ENCODE measurements at places on chromosomes 4 and X.

DNA sequence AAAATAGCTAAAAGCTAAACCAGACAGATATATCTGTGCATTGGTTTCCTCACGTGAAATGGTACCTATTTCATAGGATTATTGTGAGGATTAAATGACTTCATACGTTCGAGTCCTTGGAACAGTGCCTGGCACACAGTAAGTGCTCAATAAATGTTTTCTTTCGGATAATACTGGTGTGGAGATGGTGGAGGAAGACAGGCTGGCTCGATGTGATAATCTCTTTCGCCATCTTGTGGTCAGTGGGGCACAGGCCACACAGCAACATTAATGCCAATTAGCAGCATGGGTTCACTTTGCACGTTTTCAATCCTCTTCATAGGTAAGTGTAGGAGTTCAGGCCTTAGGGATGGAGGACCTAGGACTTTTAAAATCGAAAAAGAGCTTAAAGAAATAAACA, 9.3 kb downstream of the PAGE4 start:
- no peak for DNase-seq

DNA sequence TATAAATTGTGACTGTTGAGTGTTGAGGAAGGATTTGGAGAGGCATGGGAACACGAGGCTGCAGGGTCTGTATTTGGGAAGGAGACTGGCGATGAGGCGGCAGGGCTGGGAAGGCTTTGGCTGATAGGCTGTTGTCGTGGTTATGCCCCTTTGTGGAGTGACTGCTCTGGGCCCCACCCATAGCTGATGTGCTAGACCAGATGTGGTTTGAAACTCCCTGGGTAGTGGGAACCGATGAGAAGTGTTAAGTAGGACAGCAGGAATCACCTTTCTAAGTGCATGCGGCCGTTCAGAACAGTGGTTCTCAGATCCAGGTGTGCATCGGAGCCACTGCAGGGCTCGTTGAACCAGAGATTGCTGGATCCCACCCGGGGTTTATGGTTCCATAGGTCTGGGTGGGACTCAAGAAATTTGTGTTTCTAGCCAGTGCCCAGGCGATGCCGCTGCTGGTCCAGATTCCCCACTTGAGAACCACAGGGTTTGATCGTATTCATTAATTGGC, 42.3 kb downstream of the TBC1D14 start:
- no peak for DNase-seq

DNA sequence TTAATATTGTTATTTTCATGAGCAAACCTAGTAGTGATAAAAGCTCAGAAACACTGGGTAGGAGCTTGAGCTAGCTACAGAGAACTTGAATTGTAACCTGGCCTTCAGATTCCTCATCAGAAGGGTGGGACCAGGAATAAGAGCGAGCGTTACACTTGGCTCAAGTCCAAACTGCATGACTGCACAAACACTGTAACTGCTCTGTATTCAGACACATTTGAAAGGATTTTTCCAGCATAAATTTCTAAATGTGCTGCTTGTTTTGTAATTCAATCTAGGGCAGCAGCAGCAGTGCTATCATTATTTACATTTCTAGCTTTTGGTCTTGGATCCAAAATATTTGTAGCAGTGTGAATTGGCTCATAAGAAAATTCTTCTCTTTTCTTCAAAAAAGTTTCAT, 133.0 kb upstream of the TMLHE start:
- DNase-seq: no peak

DNA sequence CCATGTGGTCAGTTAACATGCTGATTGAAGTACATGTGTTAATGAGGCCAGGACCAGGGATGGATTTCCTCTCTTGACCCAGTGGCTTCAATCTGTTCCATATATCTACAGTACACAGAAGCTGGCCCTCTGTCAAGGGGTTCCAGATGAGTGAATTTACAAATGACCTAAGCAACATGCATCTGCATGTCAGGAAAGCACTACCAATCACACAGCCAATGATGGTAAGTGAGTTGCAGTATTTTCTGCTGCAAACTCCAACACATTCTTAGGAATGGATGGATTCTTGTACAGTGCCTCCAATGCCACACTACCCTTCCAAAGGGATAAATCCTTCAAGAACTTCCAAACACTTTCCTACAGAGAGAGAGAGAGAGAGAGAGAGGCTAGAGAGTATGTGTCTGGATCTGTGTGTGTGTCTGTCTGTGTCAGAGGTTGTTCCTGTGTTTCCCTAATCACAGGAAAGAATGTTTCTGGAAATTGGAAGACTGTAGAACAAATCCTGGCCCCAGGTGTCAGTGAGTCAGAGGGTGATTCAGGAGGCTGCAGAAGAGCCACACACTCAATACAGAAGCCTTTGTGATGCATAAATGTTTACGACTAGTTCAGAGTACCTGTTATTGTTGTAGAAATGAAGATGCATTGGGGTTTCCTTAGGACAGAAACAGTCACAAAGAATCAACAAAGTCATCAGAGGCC, 107.5 kb downstream of the GUCY2F start:
- DNase-seq: no peak

- DNase-seq: no peak
Measured at GRCh38 chrX:20463296-20464075, 196.8 kb upstream of the RPS6KA3 start.

- no peak for DNase-seq
Measured at GRCh38 chrX:49995107-49995731, 72.8 kb downstream of the CLCN5 start.

- no peak for DNase-seq
Measured at GRCh38 chrX:139750390-139750789, 42.4 kb upstream of the MCF2 start.

DNA sequence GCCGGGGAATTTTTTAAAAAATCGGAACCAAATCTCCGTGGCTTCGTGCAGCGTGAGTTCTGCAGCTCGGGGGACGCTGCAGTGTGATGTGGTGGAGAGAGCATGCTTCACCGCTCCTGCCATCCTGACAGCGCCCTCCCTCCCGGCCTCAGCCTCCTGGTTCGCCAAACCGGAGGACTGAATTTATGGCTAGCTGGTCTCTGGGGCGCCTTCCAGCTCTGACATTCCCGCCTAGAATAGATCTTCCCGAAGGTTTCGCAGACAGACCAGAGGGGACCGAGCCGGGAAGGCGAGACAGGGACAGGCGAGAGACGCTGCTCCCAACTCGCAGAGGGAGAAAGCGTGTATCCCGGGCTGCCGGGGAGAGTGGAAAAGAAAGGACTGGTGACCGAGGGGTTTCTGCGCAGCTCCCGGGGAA, 25.9 kb downstream of the HOPX start:
- no peak for DNase-seq

DNA sequence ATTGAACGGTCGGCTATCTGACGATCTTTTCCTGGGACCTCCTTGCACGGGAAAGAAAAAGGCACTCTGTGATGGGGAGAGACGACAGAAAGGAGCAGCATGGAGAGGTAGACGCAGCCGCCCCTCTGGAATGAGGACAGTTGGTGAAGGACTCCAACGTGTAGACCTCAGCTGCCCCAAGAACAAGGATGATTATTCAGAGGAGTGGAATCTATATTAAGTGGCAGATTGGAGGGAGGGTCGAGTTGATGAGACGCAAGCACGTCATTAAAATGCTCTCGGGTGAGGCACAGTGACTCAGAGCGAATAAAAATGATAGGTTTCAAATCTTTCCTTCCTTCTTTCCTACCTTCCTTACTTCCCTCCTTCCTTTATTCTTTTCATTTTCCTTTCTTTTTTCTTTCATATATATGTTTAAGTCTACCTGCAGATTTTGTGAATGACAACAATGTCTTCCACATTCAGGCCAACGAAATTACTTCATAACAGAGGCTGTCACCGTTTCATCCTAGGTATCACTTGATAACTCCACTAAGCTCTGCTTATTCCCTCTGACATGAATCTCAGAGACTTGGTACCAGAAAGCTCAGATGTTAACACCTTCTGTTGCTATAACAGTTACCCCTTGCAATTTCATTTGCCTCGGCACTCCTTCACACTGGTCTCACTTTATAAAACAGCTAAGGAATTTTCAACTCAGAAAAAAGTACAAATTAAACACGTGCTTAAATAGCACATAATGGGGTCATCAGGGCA, 110.0 kb upstream of the PPARGC1A start:
- DNase-seq: no peak

DNA sequence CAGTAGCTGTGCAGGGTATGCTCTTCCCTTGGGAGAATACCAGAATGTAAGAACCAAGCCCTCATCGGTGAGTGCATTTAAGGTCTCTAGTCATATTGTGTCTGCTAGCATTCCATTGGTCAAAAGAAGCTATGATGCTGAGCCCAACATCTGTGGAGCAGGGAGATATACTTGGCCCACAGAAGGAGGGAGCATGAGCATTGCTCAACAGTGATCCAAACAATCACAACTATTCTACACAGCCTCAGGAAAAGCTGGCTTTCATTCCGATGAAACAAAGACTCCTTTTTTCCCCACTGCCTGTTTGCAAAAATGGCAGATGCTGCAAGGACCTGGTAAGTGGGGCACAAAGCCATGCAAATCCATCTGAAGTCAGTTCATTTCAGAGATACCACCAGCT, 80.6 kb upstream of the DHX15 start:
- DNase-seq: no peak

DNA sequence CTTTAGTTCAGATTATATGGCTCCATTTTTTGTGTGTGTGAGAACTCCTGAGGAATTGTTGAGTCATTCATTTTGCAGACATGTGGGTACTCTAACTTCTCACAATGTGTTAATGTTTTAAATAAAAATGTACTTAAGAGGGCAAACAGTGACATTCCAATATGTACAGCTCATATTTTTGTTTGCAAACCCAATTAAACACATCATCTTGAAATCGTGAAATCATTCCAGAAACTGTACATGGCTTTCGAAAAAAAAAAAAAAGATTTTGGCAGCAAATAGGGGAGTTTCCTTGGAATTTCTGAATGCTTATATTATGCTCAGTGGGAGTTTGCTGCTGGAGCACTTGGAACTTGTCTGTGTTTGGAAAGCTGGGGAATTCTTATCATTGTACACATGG, 85.0 kb downstream of the HPGD start:
- DNase-seq: no peak

GRCh38 chr4:46820154-46820553, 88.9 kb downstream of the COX7B2 start:
- no peak for DNase-seq

DNA sequence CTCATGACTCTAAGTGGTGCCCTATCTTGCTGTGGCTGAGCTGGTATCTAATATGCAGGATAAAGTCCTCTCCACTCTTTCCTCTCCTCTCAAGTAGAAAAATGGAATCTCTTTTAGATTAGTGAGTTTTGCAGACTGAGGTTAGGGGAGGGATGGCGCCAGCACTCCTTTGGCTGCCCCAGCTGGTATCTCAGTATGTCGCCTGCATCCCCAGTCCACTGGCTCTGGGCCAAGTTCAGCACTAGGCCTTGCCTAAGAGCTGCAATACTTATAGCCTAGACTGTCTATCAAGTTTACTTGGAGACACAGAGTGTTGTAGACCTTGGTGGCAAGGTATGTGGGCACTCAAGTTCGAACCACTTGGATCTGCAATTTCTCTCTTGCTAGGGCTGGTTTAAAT, 351.3 kb downstream of the NAP1L3 start:
- no peak for DNase-seq

DNA sequence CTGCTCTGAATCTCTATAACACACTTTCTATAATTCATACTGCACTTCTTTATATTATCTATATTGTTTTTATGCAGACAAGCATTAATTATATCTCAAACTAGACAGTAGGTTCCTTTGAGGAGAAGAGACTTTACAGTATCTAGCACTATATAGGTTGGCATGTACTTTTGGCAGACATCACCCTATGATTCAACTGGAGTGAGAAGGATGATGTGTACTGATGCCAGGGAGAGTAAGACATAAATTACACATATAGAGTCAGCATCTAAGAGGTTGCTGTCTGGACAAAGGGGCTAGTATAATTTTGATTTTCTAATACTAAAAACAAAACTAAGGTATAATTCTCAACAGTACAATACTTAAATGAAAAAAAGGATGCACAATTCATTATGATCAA, 5.1 kb upstream of the RBM41 start:
- no peak for DNase-seq

GRCh38 chr4:156686120-156686519, 285.5 kb downstream of the PDGFC start:
- DNase-seq: no peak

DNA sequence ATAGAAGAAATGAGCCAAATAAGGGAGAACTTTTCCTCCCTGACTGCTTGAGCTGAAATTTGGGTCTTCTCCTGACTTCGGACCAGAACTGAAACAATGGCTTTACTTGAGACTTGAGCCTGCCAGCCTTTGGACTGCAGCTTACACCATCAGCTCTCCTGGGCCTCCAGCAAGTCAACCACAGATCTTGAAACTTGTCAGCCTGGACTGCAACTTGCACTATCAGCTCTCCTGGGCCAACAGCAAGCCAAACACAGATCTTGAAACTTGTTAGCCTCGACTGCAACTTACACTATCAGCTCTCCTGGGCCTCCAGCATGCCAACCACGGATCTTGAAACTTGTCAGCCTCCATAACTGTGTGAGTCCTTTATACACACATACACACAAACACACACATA, 425.9 kb upstream of the PCDH7 start:
- DNase-seq: no peak

DNA sequence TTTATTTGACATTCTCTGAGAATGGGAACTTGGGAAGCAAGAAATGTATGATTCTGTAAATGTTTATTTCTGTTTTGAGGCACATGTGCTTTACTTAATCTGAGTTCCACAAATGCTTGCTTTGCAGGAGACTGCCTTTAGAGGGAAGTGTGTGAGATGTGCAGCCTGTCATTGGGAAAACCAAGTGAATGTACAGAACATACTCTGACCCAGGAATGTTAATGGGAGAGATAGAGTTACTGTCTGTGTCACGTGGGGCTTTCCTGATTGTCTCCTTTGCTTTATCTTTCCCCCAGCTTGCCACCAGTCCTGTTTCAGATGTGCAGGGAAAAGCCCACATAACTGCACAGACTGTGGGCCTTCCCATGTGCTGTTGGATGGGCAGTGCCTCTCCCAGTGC, 218.6 kb upstream of the ANXA3 start:
- no peak for DNase-seq

DNA sequence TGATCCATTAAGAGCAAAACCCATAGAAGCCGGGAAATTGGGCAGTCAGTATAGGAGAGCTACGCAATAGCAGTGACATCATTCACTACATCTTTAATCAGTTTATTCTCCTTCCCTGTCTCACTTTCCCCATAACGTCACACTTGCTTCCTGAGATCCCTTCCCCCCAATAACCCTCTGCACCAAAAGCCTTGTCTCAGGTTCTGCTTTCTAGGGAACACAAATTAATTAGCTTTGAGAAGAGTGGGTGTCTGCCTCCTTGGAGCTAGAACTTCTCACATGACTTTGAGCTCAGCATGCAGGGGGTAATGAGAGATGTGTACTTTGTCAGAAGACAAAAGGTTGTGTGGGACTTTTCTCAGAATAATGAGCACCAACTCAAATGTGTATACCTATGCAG, 128.3 kb upstream of the MAOA start:
- DNase-seq: no peak

GRCh38 chr4:103424853-103425252, 226.7 kb upstream of the CENPE start:
- no peak for DNase-seq

GRCh38 chrX:106599411-106599810, 12.4 kb upstream of the RADX start:
- no peak for DNase-seq
